ENCODE measurements at places on chromosomes 5 and 9.

GRCh38 chr5:56813302-56813701 lies 2.0 kb upstream of the MAP3K1 start:
- DNase-seq: no peak

- no peak for DNase-seq
Observed at GRCh38 chr9:137026828-137027227, 1.2 kb downstream of the ABCA2 start.

DNA sequence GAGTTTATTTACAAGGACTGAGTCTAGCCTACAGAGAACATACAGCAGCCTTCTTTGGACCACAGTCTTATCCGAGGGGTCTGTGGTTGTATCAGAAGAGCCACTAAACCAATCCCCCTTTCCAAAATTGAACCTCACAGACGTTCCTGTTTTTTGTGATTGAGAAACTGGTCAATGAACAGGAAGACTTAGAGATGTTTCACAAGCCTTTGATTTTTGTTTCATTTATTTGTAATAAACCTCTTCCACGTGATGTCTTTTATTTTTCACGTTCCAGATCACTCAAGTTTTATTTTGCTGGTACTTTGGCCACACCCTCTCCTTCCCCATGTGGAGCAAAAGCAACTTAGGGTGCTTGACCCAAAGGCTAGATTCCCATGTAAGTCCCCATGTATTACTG lies 16.1 kb downstream of the CCT5 start:
- DNase-seq: no peak

DNA sequence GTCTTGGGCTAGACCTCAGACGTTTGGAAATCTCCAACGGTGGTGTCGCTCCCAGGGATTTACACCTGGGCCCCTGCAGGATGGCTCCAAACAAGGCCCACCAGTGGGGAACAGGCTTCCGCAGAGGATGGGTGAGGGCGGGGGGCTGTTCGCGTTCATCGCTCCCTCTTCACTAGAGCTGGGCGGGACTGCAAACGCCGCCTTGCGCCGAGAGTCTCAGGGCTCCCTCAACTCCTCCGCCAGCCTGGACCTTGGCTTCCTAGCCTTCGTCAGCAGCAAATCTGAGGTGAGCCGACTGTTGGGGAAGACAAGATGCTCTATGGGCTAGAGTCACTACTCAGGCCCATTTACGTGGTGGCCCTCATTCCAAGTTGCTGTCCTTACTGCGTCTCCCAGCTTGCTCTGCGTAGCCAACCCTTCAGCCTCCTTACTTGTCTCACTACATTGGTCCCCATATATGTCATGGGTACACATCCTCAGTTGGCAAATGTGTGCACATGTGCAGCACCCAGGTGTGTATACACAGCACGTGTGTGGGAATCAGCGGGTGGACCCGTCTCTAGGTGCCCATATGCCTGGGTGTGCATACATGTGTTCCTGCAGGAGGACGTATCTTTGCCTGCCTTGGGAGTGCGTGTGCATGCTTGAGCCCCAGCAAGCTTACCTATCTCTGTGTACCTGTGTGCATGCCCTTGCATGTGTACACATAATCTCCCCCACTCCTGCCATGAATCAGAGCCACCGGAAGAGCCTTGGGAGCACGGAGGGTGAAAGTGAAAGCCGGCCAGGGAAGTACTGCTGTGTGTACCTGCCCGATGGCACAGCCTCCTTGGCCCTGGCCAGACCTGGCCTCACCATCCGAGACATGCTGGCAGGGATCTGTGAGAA lies 10.5 kb downstream of the RGS14 start:
- DNase-seq: no peak

GRCh38 chr5:59178071-59178470 lies 595.2 kb downstream of the RAB3C start:
- DNase-seq: no peak

DNA sequence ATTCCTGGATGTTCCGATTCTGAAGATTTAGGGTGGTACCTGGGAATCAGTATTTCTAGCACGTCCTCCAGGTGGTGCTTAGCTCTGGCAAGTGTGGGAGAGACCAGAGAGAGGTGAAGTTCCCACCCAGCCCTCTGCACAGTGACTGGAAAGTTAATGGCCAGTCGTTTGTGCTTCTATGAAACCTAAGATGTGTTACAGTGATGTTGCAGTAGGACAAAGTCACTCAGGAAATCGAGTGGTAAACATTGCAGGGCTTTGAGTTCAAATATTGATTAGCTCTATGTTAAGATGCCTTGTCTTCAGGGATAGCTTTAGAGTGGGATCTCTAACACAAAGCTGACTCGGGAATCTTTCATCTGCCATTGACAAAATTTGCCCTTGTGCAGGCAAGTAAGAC lies 55.6 kb downstream of the PIK3R1 start:
- DNase-seq: no peak

Data from stimulated activated CD8-positive, alpha-beta memory T cell treated with anti-CD3 and anti-CD28 coated beads, Interleukin-4, amount 100 ng/mL, for 4 hours (primary cell).